ENCODE measurements at places on chromosomes 1 and 21.

DNA sequence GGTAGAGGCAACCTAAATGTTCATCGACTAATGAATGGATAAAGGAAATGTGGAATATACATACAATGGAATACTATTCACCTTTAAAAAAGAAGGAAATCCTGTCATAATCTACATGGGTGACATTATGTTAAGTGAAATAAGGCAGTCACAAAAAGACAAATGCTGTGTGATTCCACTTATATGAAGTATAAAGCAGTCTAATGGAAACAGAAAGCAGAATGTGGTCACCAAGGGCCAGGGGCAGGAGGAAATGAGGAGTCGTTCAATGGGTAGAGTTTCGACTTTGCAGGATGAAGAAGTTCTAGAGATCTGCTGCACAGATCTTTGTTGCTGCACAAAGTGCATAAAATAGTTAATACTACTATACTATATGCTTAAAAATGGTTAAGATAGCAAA, 7.8 kb downstream of the DIPK1A start:
- no peak for DNase-seq

DNA sequence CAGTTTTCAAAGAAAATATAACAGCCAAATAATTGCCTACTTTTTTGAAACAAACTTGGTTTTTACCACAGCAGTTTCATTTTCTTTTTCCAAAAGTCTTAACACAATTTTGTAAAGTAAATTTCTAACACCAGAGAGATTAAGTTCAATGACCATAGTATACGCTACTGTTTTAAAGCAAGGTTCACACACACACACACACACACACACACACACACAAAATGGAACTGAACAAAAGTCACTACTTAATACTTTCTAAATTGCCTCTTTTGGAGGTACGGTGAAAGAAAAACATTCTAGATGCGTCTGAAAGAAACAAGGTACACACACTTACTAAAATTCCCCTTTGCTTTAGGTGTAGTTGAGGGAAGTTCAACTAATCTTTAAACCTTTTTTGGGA, 30.1 kb downstream of the C21orf91 start:
- DNase-seq: no peak

DNA sequence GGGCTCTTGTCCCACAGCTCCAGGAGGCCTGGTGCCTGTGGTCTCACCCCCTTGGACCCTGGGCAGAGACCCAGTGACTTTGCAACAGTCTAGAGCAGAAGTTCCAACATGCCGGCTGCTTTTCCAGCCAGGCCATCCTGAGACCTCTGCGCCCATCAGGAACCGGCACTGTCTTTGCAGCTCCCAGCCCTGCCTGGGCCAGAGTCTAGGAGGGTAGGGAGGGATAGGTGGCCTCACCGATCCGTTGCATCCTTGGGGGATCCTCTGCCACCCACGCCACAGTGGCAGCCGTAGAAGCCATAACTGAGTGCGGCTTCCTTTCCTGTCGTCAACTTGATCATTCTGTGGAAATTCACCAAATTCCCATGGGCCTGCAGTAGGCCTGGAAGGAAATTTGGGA, 1.3 kb downstream of the PLA2G2A start:
- DNase-seq: no peak

DNA sequence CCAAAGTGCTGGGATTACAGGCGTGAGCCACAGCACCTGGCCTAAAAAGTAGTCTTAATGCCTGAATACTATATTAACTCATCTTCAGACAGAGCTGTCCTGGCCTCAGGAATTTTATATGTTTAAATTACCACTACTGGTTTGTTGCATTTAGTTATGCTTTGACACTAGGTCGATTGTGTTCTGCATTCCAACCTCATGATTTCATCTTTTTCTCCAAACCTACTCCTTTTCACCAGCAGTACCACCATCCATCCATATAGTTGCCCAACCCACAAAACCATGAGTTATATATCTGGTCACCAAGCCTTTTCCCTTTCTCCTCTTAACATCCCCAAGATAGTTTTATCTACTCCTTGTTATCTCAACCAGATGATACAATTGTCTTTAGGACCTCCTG, 22.6 kb downstream of the FMO5 start:
- DNase-seq: no peak

GRCh38 chr1:154862907-154863306, 7.2 kb downstream of the KCNN3 start:
- no peak for DNase-seq

- no peak for DNase-seq
Measured at GRCh38 chr21:38834725-38835124, 29.0 kb downstream of the ETS2 start.

- no peak for DNase-seq
Measured at GRCh38 chr1:169236143-169236542, 129.7 kb downstream of the ATP1B1 start.

- DNase-seq: no peak
Measured at GRCh38 chr1:65554829-65555228, 134.4 kb downstream of the LEPR start.

- DNase-seq: no peak
Measured at GRCh38 chr1:155173478-155174323, at the start of gene TRIM46. TSS of gene TRIM46 (plus strand) at chr1:155173849. CDS start at chr1:155173967, 118 bp downstream.

DNA sequence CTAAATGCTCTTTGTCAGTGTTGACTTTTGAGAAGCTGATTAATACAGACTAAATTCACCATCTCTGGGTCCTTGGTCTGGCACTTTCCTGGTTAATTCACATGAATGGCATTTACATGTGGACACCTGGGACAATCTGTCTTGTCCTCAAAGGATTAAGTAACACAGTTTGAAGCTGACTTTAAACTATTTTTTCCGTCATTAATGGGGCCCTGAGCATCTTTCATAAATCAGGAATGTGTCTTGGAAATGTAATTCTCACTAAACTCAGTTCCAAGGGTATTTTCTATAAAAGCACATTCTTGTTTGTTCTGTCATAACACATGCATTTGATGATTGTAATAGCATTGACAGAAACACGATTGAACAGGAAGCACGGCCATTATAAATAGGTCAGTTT, 26.7 kb upstream of the NBL1 start:
- DNase-seq: no peak

- no peak for DNase-seq
Measured at GRCh38 chr1:88284666-88285366, 399.3 kb upstream of the PKN2 start.

DNA sequence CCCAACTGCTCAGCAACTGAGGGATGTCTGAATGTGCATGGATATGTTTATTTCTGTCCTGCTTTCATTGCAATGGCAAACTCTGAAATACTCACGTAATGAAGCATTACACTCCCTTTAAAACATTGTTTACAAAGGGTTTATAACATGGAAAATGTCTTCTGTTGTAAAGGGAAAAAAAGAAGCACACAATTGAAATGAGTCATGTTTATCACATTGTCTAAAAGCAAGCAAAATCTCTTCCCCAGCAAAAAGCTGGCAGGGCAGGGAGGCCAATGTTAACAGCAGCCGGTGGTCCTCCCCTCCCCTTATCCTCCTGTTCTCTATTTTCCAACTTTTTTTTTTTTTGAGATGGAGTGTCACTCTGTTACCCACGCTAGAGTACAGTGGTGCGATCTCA, 3.9 kb upstream of the EFNA1 start:
- DNase-seq: no peak

- no peak for DNase-seq
Measured at GRCh38 chr1:11484321-11484655, 5.3 kb downstream of the DISP3 start.

DNA sequence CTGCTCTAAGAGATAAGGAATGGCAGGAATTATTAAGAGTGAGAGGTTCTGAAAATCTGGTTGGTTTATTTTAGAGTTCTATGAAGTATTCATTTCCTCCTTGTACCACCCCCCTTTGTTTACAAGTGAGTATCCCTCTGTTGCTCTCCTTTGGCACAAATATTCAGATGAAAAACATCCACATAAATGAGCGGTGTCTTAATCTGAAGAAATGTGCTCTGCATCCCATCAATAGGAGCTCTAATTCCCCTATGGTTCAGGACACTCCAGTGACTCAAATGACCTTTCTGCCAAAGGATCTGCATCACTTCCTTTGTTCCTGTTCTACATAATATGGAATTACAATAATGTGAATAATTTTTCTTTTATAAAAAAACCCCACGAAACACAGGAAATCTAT, 16.6 kb downstream of the DDAH1 start:
- no peak for DNase-seq

- no peak for DNase-seq
Measured at GRCh38 chr1:6294890-6295556, 34.1 kb upstream of the GPR153 start.

GRCh38 chr1:215987092-215987875, 420.2 kb downstream of the KCTD3 start:
- no peak for DNase-seq

DNA sequence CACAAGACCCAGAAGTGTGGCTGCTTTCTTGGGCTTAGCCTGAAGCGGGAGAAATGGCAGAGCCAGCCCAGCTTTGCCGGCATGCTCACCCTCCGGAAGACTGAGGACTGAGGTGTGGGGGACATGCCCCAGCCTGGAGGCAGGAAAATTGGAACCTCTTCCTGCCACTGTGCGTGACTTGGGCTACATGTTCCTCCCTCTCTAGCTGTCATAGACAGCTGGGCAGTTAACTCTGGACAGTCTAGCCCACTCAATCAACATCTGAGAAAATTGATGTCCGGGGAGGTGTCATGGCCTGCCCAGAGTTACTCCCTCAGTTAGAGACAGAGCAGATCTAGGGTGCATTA, 59.7 kb downstream of the UBE2T start:
- no peak for DNase-seq

DNA sequence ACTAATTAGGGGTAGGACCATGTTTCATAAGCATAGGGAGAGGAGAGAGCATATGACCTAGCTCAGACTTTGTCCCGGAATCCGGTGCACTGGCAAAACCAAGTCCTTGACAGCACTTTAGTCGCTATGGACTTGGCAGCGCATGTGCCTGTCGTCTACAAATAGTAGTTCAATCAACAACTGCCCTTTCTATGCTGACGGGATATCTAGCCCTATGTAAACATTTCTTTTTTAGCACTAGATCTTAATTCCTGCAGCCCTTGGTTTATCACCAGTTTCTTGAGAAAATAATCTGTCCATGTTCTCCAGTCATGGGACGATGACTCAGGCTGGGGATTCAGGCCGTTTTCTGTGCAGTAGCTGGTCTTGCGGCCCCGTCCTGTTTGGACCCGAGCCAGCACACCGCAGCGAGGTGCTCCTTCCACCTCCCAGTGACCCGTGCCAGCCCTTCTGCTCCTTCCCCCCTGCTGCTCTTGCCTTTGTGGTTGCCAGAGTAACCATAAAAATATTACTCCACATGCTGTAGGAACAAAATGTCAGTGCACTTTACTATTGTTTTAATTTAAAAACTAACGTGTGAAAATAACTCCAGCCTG, 8.6 kb upstream of the MT1HL1 start:
- DNase-seq: peak; percentile 95

- DNase-seq: no peak
Measured at GRCh38 chr1:163610486-163610885, 288.7 kb downstream of the NUF2 start.

GRCh38 chr1:98698625-98699024, 37.1 kb downstream of the SNX7 start:
- DNase-seq: no peak

- no peak for DNase-seq
Measured at GRCh38 chr1:247825362-247825761, 1.4 kb upstream of the OR14A16 start.

DNA sequence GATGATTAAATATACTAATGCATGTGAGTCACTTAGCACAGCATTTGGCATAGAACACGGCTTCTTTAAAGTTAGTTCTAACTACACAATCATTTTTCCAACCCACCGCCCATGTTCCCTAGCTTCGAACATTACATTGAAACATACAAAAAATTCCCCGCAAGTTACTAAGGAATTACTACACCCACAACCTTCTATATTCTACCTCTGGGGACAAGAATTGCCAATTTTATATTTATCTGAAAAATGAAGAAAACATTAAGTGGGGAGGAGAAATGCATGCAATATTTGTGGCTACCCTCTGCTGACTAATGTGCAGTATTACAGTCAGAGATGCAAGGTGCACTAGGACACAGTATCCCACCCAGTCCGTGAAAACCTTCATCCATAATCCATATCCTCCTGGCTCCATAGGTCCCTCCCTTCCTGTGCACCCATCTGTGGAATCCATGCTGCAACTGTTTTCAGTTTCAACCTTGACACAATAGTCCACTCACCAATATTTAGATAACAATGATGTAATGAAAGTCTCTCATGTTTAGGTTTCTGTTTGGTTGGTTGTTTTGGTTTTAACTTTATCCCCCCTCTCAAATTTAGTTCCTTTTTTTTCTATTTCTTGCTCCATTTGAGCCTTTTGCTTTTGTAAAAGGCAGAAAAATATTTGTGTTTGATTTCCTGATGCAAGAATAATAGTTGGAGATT, 31.6 kb downstream of the RGS5 start:
- no peak for DNase-seq

DNA sequence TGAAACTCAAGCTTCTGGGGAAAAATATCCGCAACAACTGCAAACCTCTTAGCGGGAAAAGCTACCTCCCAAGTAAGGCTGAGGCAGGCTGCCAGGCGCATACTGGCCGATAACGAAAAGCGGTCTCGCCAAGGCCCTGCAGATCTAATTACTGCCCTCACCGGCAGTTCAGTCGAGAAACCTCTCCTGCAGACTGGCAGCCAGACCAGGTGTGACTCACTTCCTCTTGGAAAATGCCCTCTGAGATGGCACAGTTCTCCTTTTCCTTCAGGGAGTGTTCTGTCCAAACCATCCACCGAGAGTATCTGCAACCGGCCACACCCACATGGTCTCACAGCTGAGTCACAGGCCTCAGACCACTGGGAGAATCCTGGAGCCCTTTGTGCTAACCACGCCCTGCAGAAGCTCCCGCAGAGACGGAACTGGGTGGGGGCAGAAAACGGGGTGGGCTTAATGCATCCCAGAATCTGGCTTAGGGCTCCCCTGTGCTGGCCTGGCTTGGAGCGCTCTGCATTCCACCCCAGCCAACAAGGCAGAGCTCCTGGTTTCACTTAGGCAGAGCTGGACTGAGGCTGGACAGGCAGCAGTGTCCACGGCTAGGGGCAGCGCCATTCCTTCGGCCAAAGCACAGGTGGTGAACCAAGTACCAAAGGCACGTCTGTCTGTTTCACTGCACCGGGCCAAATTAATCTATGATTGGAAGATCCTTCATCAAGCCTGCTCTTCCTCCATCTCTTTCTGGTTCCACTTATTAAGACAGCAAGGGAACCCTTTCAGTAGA, 1.2 kb downstream of the S100A10 start:
- DNase-seq: no peak

DNA sequence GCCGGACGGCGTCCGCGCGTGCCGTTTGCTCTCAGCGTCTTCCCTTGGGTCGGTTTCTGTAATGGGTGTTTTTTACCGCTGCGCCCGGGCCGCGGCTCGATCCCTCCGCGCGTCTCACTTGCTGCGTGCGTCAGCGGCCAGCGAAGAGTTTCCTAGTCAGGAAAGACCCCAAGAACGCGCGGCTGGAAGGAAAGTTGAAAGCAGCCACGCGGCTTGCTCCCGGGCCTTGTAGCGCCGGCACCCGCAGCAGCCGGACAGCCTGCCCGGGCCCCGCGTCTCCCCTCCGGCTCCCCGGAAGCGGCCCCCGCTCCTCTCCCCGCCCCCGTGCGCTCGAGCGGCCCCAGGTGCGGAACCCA, 159.8 kb downstream of the RUNX1 start:
- DNase-seq: no peak

GRCh38 chr1:157407917-157408525, 144.3 kb downstream of the FCRL5 start:
- DNase-seq: no peak
